ENCODE measurements at places on chromosomes 2 and 18.

DNA sequence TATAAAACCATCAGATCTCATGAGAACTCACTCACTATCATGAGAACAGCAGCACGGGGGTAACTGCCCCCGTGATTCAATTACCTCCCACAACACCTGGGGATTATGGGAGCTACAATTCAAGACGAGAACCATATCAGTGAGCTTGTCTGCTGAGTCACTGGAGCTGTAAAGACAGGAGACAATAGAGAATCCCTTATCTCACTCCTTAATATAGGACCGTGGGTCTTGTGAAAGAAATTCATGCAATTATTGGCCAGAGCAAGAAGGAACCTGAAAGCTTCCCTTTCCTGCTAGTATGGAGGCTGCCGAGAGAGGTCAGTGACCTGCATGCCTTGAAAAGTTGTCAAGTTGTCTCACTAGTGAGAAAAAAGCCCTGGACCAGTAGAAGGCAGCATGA lies 9.5 kb upstream of the TNFAIP6 start:
- no peak for DNase-seq

DNA sequence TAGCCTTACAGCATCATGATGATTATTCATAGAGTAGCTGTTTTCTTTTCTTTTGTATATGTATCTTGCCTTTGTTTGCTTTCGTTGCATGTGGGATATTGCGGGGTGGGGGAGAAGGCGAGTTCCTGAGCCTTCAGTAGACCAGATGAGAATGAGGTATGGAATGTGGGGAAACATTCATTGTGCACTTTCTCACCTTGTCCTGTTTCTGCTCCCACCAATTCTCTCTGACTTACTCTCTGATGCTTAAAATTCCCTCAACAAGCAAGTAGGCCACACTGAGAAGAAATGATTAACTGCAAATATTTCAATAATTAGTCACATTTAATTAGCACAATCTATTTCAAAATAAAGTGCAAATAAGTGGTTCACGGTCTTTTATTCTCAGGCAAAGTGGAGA lies 31.0 kb downstream of the GKN2 start:
- no peak for DNase-seq

- DNase-seq = no peak
These were observed 71.9 kb downstream of the ALPK2 start for GRCh38 chr18:58557008-58557435.

DNA sequence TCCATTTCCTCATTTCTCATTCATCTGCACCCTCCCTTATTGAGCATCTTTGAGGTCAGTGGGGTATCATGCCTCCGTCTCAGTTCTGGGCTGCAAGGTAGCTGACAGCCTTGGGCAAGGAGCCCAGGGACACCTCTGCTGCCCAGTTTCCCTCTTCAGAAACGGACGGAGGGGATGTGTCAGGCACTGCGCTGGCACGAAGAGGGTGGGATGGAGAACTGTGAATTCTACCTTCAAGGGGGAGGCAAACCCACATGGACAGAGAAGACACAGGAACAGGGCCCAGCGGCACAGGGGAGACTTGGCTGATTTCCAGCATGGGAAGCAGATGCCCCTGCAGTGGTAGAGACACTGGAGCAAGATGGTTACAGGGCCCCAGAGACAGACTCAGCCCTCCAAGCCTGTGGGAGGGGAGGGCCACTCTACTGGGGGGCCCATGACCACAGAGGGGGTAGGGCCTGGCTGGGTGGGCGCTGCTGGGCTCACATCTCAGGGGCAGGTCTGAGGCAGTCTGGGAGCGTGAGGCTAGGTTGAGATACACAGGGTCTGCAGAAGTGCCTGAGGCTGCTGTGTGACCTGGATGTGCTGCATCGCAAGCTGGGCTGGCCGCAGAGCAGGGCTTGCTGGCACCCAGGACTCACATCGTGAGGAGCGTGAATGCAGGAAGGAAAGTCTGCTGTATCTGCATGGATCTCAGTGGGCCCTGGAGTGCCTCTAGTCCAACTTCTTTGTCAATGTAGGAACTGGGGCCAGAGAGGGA lies 92.3 kb downstream of the HS1BP3 start:
- no peak for DNase-seq

GRCh38 chr2:96100893-96101304 lies 15.5 kb downstream of the ADRA2B start:
- DNase-seq = no peak

- no peak for DNase-seq
These were observed 12.3 kb upstream of the PLEK start for GRCh38 chr2:68352651-68353391.

GRCh38 chr2:15195813-15196212 lies 365.3 kb downstream of the NBAS start:
- no peak for DNase-seq

DNA sequence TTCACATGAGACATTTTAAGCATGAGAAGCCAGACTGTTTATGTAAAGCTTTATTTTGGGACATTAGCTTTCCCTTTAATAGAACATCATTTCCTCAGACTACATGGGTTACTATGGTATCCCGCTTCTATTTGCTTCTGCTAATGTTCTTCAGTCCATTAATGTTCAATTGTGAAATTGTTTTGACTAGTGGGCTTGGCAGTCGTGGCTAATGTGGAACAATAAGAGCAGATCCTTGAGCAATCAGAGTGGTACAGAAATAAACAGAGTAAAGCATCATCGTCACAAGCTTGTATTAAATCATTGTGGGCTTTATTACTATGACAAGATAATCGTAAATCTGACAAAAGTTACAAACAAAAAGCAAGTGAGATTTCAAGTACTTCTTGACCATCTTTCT lies 60.2 kb downstream of the PDE1A start:
- no peak for DNase-seq

- no peak for DNase-seq
These were observed 913 bp downstream of the RNF152 start for GRCh38 chr18:61891894-61892293.

GRCh38 chr18:31409276-31409675 lies 32.7 kb downstream of the DSG4 start:
- DNase-seq = no peak
